Renal cortical epithelial cell (primary cell): ENCODE measurements at places on chromosomes 6 and 20.

- DNase-seq, result no peak
Observed at GRCh38 chr20:33663161-33664084, 1.3 kb downstream of the C20orf144 start.

- DNase-seq, result peak; percentile 82
Observed at GRCh38 chr6:81769824-81770223, 17.3 kb upstream of the TENT5A start.

- DNase-seq, result no peak
Observed at GRCh38 chr20:58865843-58866242, 13.3 kb downstream of the GNAS start.

DNA sequence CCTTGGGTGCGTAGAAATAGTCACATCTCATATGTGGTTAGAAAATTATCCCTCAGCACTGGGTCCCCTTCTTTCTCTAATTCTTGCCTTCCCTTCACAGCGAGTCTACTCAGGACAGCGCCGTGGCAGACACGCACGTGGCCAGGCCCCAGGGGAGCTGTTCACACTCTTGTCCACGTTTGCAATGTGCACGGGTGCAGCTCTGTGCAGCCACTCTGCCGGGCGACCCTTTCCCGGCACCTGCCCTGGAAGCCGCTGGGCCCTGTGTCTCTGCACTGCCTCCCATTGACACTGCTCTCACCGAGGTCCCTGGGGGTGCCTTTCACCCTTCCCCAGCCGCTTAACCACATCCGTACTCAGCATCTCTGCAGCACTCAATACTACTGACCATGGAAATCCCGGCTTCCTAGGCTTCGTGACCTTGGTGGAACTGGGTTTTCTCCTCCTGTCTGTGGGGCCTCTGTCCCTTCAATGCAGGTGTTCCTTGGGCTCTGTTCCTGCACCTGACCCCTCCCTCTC lies 104.9 kb downstream of the DACT2 start:
- DNase-seq, result no peak

GRCh38 chr20:48403167-48403761 lies 424.5 kb downstream of the PREX1 start:
- no peak for DNase-seq

GRCh38 chr6:136526196-136526930 lies 23.9 kb downstream of the MAP7 start:
- DNase-seq, result peak; percentile 65

- DNase-seq, result peak; percentile 51
Observed at GRCh38 chr6:129498541-129498940, 211.4 kb downstream of the ARHGAP18 start.

DNA sequence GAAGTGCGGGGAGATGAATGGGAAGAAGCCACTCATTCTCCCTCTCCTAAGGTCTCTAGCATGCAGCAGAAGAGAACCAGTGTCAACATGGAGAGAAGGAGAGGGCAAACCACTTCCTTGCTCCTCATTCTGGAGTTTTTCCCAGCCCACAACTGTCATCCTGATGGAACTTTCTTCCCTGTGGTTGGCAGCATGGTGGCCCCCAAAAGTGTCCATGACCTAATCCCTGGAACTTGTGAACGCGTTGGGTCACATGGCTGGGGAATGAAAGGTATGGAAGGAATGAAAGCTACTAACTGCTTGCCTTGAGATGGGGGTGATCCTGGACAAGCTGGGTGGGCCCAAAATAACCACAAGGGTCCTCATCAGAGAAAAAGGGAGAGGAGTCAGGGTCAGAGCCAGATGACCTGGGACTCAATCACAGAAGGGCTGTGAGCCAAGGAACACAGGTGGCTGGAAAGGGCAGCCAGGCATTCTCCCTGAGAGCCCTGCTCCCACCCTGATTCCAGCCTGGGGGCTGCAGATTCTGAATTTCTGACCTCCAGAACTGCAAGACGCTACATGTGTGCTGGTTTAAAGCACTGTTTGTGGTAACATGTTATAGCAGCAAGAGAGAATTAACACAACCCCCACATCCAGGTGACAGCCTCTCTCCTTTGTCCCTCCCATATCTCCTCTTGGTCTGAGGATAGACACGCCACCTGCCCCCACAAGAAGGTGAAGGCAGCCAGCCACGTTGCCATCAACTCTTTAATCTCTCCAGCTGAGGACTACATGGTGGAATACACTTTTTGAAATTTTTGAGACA lies 63.2 kb downstream of the PYGB start:
- peak; percentile 70 for DNase-seq

- peak; percentile 55 for DNase-seq
Observed at GRCh38 chr6:4780360-4780812, 4.2 kb downstream of the CDYL start.

DNA sequence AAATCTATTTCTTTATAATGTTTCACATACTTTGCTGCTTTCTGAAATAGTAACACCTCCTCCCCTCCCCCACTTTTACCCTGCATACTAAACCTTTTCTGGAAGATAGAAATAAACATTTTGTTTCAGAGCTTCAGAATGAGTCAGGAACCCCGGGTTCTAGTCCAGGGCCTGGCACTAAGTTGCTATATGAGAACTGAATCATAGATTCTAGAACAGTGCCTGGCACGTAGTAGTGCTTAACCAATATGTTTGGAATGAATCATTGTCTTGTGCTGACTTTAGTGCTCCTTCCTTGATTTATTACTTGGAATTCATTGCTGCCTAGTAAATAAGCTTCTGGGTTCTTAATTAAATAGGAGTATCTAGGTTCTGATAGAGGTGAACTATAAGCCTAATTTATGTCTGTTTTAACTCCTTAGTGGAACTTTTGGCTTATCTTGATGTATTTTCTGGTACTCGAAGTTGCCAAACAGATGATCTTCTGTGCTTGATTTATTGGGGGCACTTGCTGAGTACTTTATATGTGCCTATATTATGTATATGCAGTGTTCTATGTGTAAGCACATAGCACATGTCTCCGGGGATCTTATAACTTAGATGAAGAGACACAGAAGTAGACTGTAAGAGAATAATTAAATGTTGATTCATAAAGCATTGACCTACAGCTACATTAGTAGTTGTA lies 18.6 kb downstream of the TAB2 start:
- DNase-seq, result peak; percentile 97

DNA sequence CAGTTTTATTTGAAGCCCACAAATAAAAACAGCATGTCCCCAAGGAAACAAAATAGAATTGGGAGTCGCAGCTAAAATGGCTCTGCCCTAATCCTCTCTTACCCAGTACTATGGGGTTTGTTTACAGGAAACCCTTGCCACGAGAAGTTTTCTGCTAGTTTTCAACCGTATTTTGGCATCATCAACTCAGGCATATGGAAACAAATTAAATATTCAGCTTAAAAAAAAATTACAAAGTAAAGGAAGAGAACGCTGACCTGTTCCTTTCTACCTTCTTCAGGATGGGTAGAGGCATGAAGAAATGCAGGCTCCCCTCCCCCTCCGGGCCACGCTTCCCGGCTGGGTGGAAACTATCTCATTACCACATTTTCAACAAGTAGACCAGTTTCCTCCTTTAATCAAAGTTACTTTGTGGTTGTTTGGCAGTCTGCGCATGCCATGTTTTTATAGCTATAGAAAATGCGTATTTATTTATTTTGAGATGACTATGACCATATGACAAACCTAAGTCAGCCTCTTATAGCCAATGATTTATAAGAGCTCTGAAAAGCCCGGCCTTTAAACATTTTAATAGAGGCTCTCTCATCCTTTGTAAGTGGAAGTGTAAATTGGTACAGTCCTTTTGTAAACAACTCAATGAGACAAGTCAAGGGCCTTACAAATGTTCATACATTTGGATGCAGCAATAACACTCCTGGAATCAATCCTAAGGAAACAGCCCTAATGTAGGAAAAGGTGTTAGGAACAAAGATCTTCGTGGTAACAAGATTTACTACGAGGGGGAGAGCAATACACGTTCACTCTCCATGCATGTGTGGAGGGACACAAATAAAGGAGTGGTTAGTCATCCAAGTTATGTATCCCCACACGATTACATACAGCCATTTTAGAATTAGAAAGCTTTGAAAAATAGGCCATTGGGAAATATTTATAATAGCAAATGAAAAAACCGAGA lies 16.1 kb upstream of the ZNF217 start:
- DNase-seq, result no peak

DNA sequence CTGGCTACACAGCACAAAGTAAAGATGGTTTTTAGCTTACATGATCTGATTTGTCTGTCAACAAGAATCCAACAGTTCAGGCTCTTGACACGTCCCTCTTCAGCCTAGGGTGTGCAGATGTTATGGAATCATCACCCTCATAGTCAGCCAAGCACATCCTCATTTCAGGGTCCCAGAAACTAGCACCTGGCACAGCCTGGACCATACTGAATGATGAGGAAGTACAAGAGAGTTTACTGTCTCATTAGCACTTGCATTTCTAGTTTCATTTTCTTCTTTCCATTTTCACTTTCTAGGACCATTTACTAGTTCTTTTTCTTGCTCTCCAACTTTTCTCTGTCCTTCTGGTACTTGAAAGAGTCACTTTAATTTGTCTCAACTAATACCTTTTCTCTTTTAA lies 6.5 kb downstream of the RIPOR2 start:
- no peak for DNase-seq

DNA sequence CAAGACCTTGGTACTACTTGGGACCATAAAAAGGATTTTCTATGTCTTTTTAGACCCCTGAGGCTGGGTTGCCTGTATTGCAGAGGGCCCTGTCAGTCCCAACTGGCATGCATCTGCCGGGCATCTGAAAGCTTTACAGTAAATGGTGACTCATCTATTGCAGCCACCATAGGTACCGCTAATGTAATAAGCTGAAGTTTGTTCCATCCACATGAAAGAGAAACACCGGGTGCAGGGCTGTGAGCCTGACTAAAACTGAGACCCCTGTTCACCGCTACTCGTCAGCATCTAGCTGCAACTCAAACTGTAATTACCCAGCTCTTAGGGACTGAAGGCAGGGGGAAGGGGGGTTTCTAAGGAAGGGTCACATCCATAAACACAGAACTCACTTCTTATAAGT lies 49.5 kb downstream of the TRERF1 start:
- DNase-seq, result no peak

DNA sequence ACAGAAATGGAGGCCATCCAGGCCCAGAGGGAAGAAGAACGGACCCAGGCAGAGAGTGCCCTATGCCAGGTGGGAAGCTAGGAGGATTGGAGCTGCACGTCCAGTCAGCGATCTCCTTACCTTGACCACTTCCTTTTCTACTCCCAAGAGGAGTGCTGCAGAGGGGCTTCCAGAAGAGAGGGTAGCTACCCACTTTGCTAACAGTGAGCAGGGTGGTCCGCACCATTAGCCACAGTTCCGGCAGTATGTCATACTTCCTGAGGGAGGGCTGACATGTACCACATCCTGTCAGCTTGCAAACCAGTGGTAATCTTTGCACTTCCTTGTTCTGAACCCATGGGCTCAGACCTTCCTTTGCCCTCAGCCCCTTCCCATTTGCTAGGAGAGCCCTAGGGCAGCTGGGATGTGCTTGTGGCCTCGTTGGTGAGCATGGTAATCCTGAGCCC lies 35.4 kb downstream of the CEP250 start:
- no peak for DNase-seq

DNA sequence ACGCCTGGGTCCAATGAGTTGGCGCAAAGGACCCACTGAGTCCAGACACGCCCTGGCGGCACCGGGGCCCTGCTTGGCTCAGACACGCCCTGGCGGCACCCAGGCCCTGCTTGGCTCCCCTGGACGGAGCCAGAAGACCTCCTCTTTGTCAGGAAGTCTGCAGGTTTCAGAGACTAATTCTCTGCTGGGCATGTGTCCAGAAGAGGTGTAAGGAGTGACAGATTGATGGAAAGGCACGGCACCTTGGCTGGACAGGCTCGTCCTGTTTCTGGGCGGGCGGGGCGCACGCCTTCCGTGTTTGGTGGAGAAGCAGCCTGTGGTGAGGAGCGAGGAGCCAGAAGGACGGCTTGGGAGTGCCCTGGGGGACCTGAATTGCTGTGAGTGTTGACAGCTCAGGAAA lies 23.1 kb upstream of the DACT2 start:
- peak; percentile 2 for DNase-seq

GRCh38 chr20:63519668-63520503 lies 679 bp upstream of the PPDPF start:
- DNase-seq, result no peak

DNA sequence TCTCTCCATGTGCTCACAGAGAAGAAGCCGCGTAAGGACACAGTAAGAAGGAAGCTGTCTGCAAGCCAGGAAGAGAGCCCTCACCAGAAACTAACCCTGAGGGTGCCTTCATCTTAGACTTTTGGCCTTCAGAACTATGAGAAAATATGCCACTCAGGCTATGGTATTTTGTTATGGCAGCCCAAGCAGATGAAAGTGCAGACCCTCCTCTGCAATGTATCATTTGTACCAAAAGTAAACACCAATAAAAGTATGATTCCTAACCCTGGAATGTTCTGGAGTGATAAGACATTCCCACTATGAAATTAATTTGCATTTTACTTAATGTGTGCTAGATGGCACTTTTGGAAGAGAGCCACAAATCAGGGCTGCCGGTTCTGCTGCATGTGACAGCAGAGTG lies 594.3 kb downstream of the UTRN start:
- peak; percentile 10 for DNase-seq

- peak; percentile 72 for DNase-seq
Observed at GRCh38 chr20:44187772-44188709, 1.1 kb upstream of the JPH2 start.

DNA sequence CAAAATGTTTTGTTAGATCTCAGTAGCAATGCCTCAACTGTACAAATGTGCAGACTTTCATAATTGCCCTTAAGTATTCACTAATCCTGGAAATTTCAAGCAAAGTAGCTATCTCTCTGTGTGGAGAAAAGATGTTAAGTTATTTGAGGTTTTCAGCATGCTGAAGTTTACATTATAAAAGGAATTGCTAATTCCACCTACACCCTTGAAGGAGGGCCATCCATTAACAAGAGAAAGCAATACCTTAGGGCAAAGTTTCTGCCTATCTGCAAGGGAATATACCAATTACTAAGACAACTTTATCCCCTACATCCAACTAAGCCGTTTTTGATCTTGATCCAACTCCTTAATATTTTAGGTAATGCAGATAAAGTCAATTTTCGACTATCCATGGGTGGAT lies 380.7 kb upstream of the BTBD3 start:
- DNase-seq, result no peak

- DNase-seq, result no peak
Observed at GRCh38 chr20:40782043-40782368, 93.0 kb upstream of the MAFB start.

DNA sequence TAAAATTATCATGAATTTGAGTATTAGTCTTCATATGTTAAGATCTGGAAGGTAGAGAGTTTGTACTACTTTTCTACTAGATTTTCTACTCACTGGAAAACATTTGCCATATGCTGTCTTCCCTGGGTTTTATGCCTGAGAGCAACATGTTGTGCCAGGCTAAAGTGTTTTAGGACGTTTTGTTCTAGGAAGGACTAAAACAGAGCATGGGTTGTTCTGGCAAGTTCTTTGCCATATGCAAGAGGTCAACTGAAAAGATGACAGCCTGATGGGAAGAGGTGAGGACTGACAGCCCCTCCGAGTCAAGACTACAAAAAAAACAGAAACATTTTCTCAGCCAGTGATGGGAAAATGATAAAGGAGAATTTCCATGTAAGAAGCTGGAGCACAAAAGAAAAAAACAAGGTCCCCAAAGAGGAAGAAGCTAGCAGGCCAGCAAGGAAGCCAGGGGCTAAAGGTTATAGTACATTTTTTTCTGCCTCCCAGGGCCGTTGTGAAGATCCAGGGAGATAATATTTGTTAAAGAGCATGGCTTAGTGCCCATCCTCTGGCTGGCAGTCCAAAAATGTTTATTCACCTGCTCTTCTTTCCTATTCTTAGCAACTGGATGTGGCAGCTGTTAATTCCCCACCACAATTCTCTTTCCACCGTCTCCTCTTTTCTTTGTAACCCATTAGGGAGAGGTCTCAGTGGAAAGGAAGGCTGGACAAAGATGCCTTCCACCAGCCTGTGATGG lies 7.8 kb downstream of the SCGN start:
- DNase-seq, result no peak
